ENCODE measurements at places on chromosomes 2 and 18.

DNA sequence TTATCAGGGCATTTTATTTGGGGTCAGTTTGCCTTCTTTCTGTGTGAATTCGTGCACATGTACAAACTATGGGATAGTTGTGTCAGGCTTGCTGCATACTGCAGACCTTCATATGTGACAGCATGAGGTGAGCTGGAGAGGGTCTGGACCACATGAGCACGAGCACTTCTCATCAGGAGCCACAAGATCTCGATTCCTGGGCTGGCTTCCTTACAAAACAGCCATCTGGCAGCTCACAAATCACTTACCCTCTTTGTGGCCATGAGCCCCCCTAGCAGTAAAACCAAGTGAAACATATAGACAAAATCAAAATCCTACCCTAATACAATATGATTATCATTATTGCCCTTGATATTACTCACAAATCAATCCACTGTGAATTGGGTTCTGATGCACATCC, 121.2 kb downstream of the MTCL1 start:
- DNase-seq: no peak

DNA sequence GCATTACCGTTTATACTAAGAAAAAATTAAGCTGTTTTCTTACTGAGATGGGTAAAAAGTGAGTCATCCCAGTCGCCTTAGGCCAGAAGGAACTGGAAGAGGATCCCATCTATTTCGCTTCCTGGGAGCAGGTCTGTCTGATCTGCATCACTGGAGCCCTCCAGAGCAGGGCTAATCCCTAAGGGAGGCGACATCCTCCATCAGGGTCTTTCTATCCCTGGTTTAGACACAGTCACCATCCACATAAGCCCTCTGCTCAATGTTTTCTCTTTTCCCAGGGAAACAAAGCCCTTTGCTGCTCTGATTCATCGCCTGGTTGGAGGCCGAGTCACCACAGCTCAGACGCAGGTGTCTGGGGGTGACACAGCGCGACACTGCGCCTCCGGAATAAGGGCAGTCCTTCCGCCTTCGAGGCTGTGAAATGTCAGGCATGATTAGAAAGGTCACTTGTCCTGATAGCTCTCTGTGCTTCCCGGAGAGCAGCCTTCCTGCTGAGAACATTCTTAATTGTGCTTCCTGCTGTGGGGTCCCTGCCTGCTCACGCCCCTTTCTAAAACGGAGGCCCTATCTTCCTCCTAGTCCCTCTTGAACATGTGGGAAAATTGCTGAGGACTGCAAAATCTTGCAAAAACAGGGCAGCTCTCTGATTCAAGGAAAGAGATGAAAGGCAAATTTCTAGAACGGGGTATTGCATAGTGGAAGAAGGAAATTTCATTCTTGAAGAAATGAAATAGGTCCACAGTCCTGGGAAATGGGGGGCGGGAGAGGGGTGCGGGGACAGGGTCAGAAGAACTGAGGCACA, 56.3 kb downstream of the MARCHF4 start:
- DNase-seq: no peak

- no peak for DNase-seq
Observed at GRCh38 chr2:169480079-169480465, 778 bp downstream of the BBS5 start.

DNA sequence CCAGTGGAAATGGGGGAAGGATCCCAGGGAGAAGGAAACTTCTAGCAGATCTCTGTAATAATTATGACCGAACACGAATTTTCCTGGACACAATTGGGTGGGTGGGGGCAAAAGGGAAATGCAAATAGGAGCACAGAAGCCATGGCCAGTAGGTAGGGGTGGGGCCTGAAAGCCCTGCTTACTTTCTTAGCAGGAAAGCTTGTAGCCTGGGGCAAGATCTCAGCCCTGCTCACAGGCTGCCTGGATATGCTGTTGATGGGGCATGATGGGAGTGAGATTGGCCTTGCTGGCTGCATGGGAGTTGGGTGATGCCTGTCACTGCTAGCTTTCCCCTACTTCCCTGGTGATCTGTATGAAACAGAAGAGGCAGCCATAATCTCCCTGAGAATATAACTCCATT, 45.9 kb upstream of the SPOPL start:
- no peak for DNase-seq

GRCh38 chr2:159637240-159637639, 20.9 kb upstream of the BAZ2B start:
- DNase-seq: no peak

DNA sequence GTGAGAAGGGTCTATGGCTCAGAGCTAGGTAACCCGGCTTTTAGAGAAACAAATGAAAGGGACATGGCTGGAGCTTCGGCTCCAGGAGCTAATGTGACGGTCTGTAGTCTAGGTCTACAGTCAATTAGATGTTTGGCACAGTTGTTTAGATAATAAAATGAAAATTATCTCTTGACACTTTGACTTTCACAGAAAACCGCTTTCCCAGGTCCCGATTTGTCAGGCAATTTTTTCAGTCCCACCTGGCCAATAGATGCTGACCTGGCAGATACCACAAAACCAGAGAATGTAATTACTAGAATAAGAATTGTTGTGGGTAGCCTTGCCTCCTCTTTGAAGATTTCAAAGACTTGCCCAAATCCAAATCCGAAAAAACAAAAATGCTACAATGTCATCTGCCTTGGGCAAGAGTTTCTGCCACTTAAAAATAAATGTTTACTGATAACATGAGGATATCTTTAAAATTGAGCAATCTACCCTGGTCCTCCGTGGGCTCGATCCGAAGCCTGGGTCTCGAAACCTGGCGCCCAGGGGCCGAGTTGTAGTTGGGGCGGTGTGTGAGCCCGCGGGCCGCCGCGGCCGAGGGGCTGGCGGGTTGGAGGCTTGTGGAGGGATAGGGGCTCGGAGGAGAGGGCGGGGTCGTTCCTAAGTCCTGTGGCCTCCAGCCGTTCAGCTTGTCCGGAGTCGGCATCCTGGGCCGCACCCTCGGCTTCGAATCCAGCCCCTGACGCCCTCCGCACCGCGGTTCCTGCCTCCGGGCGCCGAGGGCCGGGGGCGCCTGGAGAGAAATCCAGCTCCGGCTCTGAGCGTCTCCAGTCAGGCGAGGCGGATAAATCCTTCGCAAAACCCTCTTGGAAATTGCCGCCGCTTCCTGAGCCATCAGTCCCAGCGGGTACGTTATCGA, 2.3 kb downstream of the EMX1 start:
- no peak for DNase-seq

DNA sequence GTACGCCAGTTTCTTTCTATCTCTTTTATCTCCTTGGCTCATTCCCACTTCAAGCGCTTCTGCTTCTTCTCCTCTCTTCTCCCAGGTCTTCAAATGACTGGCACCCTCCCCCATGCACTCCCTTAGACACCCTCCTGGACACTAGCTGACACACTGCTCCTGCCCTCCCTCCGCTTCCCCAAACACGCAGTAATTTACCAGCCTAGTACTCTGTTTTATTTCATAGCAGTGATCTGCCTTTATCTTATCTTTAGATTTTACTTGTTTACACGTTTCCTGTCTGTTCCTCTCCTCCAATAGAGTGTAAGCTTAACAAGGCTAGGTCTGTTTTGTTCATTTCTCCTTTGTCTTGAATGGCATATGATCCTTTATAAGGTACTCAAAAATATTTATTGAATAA, 93.9 kb downstream of the SCN3A start:
- no peak for DNase-seq

GRCh38 chr2:71385012-71385411, 53.4 kb downstream of the ZNF638 start:
- DNase-seq: no peak

DNA sequence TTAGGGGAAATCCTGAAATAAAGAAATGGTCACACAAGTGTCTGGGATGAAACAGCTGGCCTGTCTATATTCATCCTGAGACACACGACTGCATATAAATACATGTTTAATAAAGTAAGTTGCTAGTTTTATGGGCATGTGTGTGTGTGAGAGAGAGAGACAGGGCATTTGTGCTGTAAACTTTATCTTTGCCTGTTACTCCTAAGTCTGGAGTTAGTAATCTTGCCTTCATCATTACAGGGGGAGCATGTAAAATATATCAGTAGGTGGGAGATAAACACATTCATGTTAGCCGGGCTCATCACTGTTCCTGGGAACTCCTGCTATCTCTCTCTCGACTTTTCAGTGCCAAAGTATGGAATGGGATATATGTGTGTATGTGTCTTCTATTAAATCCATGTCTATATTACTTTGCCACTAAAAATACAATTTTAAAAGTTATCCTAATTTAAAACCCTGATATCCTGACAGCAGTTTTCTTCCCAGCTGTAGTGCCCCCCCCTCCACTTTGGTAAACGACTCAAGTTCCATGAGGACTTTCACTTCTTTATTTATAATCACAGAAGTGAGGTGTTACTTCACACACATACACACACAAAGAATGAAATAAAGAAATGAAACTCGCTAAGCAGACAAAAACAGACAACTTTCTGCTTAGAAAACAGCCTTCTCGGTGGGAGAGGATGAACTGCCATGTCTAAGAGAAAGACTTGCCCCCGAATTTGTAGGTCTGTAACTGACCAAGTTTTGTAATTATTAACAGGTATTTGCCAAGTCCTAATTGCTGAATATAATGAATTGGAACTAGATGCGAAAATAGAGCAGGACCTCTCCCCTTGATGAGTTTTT, 947 bp downstream of the ZEB2 start:
- no peak for DNase-seq

DNA sequence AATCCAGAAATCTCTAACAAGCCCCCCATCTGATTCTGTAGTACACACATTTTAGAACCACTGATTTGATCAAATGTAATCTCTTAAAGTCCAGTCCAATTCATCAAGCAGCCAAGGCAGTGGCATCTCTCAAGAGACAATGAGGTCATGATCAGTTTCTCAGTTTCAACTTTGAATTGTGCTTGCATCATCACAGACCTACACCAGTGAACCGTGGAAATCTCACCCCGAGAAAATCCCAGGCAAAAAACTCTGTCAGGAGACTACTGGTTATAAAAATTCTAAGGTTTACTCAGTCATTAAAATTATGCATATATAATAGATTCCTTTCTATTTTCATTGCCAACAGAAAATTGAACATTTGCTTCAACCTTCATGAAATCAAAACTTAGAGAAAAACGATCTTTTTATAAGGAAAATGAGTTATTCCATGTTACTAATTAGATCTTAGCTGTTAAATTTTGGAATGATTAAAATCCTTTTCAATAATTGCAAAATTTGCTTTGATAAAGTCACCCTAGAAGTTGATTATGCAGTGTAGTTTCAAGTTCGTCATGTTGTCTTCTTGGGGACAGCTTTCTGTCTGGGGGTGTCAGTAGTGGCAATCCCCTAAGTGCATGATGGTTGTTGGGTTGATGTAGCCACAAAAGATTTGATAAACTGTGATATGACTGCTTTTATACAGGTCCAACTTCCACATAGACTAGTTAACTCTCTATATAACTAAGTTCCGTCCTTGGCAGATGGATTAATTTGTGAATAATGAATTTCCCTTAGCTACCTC, 235.0 kb downstream of the CAMKMT start:
- no peak for DNase-seq

DNA sequence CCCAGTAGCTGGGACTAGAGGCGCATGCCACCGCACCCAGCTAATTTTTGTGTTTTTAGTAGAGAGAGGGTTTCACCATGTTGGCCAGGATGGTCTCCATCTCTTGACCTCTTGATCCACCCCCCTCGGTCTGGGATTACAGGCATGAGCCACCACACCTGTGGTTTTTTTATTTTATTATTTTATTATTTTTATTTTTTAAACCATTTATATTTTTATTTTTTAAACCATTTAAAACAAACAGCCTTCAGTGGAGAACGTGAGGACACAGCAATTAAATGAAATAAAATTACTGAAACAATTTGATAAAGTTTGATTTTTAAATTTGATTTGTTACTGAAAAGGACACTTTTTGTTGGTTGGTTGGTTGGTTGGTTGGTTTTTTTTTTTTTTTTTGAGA, 181.0 kb downstream of the AGAP1 start:
- DNase-seq: no peak

DNA sequence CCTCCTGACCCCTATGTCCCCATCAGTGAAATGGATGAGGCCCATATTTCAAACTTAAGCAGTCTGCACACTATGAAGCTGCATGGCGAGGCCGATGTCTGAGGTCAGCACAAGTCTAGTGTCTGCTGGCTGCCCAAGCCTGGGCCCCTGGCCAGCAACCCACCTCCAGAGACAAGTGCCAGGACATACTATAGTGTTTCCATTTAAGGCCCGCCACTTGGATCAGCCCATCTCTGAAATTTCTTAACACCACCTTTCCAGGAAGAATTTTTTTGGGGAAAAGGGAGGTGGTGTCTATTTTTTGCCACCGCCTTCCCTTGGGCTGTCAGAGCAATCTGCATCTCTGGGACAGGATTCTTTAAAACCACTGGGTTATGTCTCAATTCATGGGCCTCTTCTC, 1.8 kb downstream of the ACVR1 start:
- no peak for DNase-seq
